Lower lobe of right lung (tissue), 2 donors: ENCODE measurements at places on chromosomes 2 and 18.
A peak's percentile ranks its signal among the peaks of the same experiment; 100 is the strongest.

- no peak for DNase-seq
These were observed 10.7 kb downstream of the ZNF142 start for GRCh38 chr2:218648787-218649100.

- peak; percentile 72 for DNase-seq
These were observed 1.1 kb upstream of the TACR1 start for GRCh38 chr2:75200140-75201096.

- peak; percentile 75 for DNase-seq
These were observed 47.6 kb downstream of the ODC1 start for GRCh38 chr2:10400568-10400977.

DNA sequence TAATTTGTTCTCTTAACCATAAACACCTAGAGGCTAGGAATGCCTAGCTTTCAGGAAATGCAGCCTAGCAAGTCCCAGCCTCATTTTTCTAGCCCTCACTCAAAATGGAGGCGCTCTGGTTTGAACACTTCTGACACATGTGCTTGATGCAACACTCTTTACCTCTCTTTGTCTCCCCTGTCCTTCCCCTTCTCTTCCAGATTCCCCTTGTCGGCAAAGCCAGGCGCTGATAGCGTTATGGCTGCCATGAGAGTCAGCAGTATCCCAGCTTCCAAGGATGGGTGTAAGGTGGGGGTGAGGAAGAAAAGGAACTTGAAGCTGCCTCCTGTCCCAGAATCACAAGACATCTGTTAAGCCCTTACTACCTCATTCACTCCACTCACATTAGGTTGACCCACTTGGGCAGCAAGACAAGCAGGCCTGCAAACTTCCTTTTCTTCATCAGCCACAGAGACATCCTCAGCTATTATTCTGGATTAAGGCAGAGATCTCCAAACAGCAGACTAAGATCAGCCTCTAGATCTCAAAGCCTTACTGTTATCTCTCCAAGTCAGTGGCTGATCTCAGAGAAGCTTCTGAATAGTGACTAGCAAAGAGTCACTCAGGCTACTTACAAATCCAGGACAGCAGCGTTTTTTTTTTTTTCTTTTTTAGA lies 1.9 kb upstream of the ST3GAL5 start:
- DNase-seq, result no peak

- no peak for DNase-seq
These were observed 10.1 kb upstream of the LYPD6B start for GRCh38 chr2:149028377-149028776.

DNA sequence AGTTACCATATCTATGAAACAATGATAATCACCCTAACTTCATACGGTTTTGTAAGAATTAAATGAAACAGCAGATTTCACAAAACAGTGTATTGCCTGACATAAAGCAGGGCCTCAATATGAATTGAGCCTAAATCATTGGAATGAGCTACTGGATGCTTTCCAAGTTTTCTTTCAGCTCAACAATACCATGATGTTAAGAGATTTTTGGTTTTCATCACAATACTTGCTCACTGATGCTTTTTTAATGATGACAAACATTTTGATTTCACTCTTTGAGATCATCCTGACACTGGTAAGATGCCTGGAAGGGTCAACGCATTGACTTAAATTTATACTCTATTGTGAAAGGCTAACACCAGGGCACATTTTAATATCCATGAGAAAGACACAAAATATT lies 377.5 kb downstream of the ZNF521 start:
- DNase-seq, result no peak

DNA sequence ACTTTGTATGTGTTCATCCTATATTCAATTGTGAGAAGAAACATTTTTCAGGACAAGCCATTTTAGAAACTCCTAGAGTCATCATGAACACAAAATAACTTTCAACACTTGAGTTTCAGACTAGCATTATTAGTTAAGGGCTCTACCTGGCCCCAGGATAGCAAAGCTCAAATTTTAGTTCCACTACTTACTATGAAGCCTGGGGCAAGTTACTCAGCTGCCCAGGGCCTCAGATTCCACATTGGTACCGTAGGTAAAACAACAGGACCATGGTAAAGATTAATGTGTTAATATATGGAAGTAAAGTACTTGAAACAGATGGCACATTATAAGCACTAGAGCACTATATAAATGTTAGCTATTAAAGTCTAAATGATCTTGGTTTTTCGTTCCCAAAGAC lies 19.4 kb downstream of the MPPE1 start:
- no peak for DNase-seq

DNA sequence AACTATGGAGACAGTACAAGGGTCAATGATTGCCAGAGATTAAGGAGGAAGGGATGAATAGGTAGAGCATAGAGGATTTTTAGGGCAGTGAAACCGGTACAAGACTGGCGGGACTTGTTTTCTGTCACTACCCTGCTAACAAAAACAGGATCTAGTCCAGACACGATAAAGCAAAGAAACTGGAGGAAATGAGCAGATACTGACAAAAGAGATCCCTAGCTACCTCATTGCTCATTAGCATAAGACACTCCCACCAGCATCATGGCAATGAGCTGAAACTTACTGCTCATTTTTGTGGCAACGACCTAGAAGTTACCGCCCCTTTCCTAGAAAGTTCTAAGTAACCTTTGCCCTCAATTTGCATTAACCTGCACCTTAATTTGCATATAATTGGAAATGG lies 131.2 kb downstream of the ETAA1 start:
- no peak for DNase-seq

- DNase-seq, result no peak
These were observed 2.9 kb downstream of the SUCLG1 start for GRCh38 chr2:84456156-84456555.

DNA sequence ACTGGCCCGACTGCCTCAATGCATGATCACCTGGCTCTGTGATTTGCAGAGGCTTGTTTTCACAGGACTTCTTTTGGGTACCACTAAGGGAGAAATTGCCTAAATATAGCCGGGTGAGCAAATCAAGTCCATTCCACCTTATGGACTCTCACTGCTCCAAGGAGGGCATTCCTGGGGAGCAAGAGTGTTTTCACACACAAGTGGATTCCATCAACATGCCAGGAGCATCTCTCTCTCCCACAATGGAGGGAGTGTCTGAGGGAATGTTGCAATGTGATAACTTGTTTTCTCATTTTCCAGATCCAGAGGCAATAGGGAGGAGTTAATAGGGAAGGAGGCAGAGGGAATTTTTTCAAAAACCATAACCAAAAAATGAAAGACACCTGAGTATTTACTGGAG lies 250.7 kb downstream of the SATB2 start:
- no peak for DNase-seq

DNA sequence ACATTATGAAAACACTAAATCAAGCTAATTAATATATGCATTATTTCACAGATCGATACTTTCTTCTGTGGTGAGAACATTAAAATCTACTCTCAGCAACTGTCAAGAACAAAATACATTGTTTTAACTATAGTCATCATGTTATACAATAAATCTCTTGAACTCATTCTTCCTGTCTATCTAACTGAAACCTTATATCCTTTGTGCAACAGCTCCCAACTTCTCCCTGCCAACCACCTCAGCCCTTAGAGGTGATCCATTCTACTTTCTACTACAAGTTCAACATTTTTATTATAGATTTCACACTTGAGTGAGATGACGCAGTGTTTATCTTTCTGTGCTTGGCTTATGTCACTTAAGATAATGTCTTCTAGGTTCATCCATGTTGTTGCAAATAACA lies 535.2 kb upstream of the CRIM1 start:
- no peak for DNase-seq

DNA sequence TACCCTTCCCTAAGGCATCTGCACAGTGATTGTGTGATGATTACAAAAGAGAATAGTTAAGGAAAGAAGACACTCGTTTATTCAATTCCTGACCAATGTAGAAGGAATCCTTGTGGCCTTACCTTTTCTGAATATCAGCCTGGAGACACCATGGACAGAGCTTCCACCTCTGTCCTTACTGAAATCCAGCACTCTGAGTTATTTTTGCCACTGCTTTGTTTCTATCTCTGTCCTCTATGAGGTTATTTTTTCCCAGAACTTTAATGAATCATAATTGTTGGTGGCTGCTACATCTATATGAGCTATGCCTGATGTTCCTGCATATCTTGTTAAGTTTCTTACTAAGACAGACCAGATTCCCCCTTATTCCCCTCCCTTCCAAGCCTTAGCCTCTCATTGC lies 275.1 kb downstream of the SETBP1 start:
- no peak for DNase-seq

DNA sequence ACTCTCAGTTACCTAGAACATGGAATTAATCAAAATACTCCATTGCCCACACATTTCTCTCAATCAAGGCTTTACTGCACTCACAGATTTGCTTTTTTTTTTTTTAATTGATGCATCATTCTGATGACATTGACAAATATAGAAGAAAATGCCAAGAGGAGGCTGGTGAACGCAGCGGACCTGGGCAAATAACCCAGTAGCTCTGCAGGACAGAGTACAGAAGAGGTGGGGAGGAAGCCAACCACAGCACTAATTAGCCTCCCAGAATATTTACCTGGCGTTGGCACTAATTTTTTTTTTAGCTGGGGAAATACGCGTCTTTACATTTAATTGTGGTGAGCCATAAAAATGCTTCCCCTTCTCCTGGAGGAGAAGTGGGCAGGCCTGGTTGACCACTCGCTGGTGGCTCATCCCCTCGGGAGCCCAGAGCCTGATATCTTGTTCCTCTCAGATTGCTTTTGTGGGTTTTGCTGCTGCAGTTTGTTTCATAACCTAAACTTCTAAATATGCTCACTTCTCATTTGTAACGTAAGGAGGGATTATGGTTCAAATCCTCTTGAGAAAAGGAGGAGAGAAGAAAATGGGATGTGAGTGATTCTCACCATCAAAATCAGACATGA lies 165.8 kb upstream of the EPB41L3 start:
- no peak for DNase-seq

DNA sequence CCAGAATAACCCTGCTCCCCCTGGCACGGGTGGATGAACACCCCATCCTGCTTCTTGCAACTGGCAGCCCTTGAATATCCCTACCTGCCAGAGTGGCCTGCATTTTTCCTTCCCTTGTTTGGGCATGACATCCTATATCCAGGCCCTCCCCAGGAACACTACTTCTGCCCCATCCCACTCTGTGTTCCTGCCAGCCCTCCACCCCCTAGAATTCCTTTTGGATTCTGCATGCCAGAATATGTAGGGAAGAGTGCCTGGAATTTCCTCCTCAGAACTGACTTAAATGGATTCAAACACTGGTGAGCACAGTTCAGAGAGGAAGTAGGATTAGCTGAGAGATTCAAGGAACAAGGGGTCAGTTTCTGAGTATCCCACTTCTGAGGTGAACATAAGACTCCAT lies 123.5 kb upstream of the PELI1 start:
- no peak for DNase-seq

- no peak for DNase-seq
These were observed 26.4 kb upstream of the ZNF532 start for GRCh38 chr18:58838165-58838860.

- no peak for DNase-seq
These were observed 228.4 kb upstream of the SP5 start for GRCh38 chr2:170486730-170487129.

- DNase-seq, result no peak
These were observed 93.6 kb downstream of the RAPGEF4 start for GRCh38 chr2:172829229-172829628.

- no peak for DNase-seq
These were observed 22.2 kb downstream of the SP3 start for GRCh38 chr2:173942861-173943523.

DNA sequence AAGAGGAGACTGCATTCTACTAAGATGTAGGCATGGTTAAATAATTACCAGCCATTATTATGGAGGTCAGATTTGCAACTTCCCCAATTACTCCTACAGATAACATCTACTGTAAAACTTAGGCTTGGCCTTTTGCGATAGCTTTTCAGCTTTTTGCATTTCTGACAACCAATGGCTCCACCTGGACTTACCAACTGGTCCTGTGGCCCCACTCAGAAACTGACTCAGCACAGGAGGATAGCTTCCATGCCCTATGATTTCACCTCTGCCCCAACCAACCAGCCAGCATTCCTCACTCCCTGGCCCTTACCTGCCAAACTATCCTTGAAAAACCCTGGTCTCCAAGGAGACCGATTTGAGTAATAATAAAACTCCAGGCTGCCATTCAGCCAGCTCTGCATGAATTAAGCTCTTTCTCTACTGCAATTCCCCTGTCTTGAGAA lies 28.2 kb downstream of the TUBB6 start:
- no peak for DNase-seq
